CD14-positive monocyte (primary cell): ENCODE measurements at places on chromosomes 5 and 9. TPM values are rescaled to one million over a fixed set of nuclear protein-coding genes. Genes with fewer than 3 reads are reported as not detected.

GRCh38 chr5:134582281-134582680, 50.3 kb downstream of the SAR1B start:
- DNase-seq: no peak

DNA sequence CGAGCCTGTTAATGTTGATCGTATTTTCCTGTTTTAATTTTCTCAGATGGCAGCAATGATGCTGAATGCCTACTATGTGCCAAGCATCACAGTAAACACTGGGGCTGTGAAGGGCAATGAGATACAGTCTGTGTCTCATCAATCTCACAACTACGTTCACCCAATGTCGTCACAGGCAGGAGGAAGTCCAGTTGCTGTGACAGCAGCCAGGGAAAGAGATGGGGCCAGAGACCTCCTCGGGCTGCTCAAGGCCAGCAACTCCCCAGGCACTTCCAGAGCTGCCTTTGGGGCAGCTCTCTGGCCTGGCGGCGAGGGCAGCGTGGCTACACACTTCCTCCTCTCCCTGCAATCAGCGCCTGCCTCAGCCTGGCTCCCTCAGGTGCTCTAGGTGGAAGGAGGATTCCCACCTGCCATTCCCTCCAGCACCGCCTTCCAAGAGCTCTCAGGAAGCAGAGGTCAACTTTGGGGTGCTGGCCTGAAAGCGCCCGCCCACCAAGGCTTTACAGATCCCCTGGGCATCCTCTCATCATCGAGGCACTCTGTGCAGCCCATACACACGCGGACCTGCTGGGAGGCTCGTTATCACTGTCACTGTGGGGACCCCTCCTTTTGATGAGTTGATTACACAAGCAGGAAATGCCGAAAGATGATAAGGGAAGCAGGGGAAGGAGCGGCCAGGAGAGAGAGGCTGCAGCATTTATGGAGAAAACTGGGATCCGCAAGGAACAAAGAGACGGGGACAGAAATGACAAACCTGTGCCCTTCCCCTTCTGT, 159.2 kb downstream of the ZDHHC21 start:
- no peak for DNase-seq

DNA sequence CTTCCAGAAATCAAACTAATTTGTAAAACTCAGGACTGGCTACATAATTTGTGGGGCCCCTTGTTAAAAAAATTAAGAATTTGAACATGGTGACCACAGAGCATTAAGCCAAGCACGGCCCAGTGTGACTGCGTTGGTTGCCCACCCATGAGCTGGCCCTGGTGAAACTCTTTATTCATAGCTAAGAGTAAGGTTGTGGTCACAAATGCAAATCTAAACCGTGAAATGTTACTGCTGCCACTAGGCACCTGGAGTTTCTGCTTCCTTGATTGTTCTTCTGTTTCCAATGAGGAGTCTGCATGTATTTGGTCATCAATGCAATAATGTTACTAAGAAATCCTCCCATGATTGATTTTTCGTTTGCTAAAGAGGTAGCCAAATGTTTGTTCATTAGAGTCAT, 4.2 kb downstream of the GCNT1 start:
- DNase-seq: no peak

GRCh38 chr5:128216860-128217531, 133.4 kb downstream of the SLC12A2 start:
- no peak for DNase-seq

- no peak for DNase-seq
These were observed 167.4 kb downstream of the ELAVL2 start for GRCh38 chr9:23658376-23659258.

DNA sequence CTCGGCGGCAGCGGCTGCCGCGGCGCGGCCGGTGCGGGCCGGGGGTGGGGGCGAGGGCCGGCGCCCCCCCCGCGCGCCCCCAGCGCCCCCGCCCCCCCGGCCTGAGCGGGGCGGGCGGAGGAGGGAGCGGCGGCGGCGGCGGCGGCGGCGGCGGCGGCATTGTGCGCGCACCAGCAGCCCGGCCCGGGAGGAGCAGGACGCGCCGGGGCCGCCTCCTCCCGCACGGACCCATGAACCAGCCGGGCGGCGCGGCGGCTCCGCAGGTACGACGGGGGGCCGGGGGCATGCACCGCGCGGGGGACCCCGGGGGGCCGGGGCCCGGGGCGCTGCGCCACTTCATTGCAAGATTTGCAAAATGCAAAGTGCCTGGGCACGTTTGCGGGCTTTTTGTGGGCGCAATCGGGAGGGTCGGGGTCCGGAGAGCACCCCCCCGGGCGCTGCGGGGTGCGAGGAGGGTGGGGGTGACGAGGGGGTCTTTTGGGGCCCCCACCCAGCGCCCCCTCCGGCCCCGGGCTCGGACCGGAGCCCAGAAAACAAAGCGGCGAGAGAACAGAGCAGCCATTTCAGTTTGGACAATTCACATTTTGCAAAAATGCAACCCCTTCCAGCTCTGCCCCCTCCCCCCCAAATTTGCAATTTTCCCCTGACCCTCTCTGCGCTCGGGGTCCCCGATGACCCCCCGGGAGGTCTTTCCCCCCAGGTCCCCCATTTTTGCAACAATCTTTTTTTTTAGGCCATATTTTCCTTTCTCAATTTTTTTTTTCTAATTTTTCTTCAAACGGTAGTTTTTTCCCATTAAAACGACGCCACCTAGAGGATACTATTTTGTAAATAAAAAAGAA, at the start of gene ZNF618:
Gene ZNF618 (plus strand): TSS at position 159 of the 842 bp plus-strand sequence. CDS start 72 bp downstream, at position 231.
- DNase-seq: peak; percentile 16

DNA sequence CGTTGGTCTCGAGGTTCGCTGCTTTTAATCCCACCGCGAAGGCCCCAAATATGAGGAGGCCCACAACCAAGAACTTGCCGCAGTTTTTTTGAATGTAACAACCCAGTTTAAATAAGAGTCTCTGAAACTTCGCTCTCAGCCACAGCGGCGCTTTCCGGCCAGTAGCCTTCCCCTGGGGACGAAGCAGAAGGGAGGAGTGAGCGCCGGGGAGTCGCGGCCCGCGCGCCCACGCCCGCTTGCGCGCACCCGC, 10.4 kb downstream of the PTCH1 start:
- no peak for DNase-seq

DNA sequence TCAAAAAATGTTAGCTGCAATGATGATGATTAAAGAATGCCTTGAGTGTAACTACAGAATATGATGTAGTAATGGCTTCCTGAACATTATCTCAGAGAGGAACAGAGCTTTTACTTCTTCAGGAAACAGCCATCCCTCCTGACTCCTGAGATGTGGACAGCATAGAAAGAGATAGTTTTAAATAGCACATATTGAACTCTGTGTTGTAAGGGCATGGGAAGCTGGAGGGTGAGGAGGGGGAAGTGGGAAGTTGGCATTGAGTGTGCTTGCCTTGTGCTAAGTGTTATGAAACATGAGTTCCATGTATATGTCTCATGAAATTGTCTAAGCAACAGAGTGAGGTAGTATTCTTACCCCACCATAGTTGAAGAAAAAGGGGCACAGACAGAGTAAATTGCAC, 161.5 kb upstream of the SLC28A3 start:
- no peak for DNase-seq

DNA sequence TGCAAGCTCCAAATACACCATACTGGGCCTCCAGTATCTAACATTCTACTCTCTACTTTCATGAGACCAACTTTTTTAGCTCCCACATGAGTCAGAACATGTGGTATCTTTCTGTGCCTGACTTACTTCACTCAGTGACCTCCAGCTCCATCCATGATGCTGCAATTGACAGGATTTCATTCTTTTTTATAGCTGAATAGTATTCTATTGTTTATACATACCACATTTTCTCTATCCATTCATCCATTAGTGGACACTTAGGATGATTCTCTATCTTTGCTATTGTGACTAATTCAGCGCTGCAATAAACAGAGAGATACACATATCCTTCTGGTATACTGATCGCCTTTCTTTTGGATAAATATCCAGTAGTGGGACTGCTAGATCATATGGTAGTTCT, 68.5 kb downstream of the EPB41L4A start:
- no peak for DNase-seq

GRCh38 chr5:171736976-171737891, 48.4 kb upstream of the SMIM23 start:
- no peak for DNase-seq

DNA sequence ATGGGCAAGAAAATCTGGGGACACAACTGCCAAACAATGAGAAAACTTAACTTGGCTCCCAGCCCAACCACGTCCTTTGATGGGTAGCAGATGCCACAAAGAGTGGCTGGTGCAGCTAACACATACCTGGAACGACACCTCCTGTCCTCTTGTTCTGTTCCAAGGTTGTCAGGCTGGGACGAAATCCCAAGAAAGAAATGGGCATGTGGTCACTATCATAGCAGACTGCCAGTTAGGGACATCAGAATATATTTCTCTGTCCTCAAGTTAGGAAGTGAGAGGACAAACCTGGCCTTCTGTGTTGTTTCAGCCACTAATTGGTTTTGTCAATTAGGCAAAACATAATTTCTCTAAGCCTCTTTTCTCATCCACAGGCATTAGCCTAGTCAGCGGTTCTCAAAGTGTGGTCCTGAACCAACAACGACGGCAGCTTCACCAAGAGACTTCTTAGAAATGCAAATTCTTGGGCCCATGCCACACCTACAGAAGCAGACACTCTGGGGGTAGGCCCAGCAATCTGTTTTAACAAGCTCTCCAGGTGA, 63.4 kb downstream of the RAPGEF1 start:
- no peak for DNase-seq

- no peak for DNase-seq
These were observed 104.3 kb downstream of the PIK3R1 start for GRCh38 chr5:68319706-68320412.

GRCh38 chr5:110346893-110347358, 379.5 kb downstream of the TMEM232 start:
- no peak for DNase-seq

- DNase-seq: peak; percentile 48
These were observed 313.9 kb downstream of the TLE1 start for GRCh38 chr9:81375187-81376100.

- DNase-seq: no peak
These were observed 19.5 kb downstream of the MAN2A1 start for GRCh38 chr5:109709225-109709624.

- peak; percentile 14 for DNase-seq
These were observed 14.2 kb upstream of the C5orf47 start for GRCh38 chr5:173974688-173975239.

Gene HACD4
- 28.7 TPM for polyA plus RNA-seq

Gene MPDZ
- not detected in 2 replicates for polyA plus RNA-seq

Gene SDHA
- 98.0 TPM for polyA plus RNA-seq

Gene OR1Q1
- polyA plus RNA-seq: not detected

Gene CSF1R
- 180 TPM for polyA plus RNA-seq
